ENCODE measurements at places on chromosomes 4 and X.

GRCh38 chr4:25020236-25020635, 10.5 kb downstream of the LGI2 start:
- no peak for DNase-seq

DNA sequence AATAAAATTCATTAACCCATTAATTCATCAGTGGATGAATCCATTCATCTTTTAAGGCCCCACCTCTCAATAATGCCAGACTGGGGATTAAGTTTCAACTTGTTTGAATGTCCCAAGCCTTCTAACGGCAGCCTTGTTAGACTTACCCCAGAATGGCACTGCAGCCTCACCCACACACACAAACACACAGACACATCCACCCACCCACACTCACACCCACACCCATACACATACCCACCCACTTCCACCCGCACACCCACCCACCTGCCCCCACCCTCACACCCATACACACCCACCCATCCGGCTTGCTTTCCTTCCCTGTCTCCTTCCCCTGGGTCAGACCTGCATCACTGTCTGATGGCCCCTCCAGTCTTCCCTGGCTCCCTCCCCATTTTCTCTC, 102.6 kb downstream of the ARHGAP10 start:
- no peak for DNase-seq

DNA sequence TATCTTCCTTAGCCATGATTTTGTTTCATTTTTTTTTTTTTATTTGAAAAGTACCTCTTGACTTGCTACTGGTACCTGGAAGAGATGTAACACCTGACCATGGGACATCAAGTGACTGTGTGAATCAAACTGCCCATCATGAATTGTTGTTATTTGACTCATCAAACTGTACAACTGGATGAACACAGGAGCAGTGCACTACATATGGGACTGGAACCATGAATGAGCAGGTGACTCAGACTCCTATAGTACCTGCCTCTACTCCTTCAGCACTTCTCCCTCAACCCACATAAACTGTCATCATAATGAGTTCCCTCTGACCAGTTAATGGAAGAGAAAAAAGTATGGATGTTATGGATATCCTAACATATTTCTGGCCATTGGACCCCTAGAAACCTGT, 15.9 kb upstream of the UBE2D3 start:
- DNase-seq = no peak

- no peak for DNase-seq
Measured at GRCh38 chrX:149473092-149473491, 32.0 kb downstream of the IDS start.

DNA sequence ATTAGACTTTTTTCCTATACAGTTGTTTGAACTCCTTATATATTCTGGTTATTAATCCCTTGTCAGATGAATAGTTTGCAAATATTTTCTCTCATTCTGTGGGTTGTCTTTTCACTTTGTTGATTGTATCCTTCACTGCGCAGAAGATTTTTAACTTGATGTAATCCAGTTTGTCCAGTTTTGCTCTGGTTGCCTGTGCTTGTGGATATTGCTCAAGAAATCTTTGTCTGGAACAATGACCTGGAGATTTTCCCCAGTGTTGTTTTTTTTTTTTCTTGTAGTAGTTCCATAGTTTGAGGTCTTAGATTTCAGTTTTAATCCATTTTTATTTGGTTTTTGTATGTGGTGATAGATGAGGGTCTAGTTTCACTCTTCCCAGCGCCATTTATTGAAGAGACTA, 289.8 kb upstream of the SPOCK3 start:
- no peak for DNase-seq

- DNase-seq = no peak
Measured at GRCh38 chrX:42602566-42602965, 175.4 kb downstream of the PPP1R2C start.

- DNase-seq = no peak
Measured at GRCh38 chr4:150418757-150419410, 163.1 kb upstream of the MAB21L2 start.

GRCh38 chrX:112867570-112867969, 26.9 kb upstream of the AMOT start:
- DNase-seq = no peak

- no peak for DNase-seq
Measured at GRCh38 chr4:172707622-172708021, 461.0 kb upstream of the GALNT7 start.

DNA sequence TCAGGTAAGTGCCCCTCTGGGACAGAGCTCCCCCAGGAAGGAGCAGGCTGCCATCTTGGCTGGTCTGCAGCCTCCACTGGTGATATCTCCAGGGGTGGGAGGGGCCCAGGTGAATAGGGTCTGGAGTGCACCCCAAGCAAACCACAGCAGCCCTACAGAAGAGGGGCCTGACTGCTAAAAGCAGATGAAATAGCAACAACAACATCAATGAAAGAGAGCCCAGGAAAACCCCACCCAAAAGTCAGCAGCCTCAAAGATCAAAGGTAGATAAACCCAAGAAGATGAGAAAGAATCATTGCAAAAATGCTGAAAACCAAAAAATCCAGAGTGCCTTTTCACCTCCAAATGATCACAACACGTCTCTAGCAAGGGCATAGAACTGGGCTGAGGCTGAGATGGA, 92.5 kb upstream of the PAGE3 start:
- no peak for DNase-seq

DNA sequence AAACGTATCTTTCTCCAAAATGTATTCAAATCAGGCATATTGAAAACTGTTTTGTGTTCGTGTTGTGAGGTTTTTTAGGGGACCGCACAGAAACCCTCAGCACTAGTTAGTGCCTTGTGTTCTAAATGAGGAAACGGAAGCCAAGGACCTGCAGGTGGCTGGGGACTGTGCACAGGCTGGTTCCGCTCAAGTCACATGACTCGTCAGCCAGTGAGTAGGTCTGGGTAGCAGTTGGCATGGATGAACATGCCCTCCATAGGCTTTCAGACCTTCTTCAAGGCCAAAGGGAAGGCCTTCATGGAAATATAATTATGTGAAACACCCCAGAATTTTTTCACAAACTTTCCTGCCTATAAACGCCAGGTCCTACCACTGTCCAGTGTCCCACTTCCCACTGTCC, 1.3 kb upstream of the F11 start:
- no peak for DNase-seq

DNA sequence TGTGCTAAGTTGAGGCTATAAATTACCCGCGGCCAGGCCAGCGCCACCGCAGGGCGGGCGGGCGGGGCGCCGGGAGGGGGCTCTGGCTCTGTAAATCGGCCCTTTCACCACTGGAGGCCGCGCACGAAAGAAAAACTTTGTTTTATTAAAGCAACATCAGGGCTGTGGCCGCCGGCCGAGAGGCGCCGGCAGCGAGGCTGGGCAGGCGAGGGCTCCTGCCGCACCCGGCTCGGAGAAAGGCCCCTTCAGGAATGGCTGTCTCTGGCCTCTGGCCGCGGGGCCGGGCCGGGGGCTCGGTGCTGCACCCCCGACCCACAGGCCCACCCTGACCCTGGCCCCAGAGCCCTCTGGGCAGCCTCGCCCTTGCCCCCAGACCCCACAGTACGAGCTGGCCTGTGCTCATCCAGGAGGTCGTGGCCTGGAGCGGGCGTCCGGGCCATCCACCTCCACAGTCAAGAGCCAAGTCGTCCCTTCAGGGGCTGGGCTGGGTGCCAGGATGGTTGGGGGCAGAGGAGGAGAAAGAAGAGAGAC, 29.5 kb upstream of the FGFR3 start:
- DNase-seq = no peak

DNA sequence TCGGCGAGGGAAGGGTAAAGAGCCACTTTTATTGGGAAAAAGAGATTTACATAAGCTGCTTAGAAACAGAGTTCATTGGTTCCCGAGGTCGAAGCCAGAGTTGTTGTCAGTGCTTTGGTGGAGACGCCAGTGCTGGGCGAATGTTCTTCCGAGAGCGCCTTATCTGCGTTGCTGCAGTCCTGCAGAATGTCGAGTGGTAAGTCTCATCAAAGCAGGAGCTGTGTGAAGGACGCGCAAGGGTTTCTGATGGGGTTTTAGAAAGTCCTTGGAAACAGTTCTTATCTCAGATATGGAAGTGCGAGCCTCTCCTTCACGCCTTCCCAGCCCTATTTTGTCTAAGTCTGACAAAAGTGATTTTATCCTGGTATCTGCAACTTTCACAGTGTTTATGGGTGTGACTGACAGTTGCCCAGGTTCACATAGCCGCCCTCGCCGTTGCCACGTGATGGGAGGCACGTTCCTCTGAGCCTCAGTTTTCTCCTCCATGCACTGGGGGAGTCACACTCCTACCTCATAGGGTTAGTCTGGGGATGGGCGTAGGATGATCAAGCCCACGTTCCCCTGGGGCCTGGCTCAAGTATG, 47.3 kb upstream of the NSG1 start:
- DNase-seq = no peak

- DNase-seq = no peak
Measured at GRCh38 chr4:106114270-106114669, 201.7 kb downstream of the TBCK start.

DNA sequence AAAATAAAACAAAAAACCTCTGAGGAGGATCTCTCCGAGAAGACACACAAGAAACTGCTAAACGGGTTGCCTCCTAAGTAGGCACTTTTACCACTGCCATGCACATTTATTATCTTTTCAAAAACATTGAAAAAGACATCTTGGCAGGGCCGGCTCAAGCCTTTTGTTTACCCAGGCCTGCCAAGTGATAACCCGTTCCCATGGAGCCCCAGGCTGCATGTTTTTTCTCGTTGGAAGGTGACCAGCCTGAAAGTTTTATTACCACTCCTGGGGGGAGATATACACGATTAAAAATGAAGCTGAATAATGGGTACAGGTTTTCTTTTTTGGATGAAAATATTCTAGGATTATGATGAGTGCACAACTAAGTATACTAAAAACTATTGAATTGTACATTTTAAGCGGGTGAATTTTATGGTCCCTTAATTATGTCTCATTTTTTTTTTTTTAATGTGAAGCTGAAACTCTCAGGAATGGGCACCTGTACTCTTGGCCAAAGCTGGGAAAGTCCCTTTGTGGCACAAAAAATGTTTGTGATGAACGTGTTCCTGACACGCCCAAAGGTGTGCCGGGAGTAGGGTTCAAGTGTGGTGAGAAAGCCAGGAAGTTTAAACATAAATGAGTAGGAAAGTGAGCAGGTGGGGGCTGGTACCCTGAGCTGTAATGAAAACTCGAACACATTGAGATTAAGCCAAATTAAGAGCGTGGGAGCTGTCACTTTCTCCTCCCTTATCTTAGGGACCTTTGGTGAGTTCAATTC, 1.5 kb upstream of the MAP7D2 start:
- DNase-seq = no peak

- DNase-seq = peak; percentile 3
Measured at GRCh38 chrX:109732017-109732801, 848 bp downstream of the ACSL4 start.

DNA sequence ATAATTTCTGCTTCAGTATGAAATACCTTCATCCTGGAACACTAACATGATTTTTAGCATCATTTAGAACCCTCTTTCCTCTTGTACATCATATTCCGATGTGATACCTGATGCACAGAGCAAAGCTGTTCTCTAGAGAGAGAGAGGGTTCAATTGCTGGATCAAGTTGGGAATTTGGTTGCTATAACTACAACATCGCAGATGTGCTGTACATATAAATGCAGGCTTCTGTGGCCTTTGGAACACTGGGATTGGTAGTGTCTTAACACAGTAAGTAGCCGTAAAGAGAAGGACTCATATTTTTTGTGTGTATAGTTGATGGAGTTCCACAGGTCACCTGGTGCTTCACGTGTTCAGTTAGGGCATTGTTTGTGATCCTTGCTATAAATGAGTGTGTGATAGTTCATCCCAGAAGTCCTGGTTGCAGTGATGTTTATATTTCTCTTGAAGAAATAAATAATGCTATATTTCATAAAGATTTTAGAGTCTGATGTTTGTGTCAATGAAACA, 119.2 kb downstream of the RAPGEF2 start:
- DNase-seq = no peak

DNA sequence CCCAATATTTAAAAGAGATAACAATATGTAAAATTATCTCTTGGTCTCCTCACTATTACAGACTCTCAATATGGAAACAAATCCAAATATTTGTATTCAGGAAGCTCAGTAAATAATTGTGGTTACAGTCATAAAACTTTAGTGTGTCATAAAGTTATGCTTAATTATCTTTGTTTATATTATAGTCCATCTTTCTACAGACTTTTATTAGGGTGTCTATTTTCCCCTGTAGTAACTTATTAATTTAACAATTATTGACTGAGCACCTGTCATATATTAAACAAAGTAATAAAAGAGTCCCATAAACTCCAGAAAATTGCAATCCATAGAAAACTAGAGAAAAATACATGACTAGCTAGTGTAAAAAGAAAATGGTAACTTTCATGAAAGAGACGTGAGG, 61.6 kb upstream of the GPM6A start:
- DNase-seq = no peak

GRCh38 chrX:136417806-136418205, 69.9 kb upstream of the BRS3 start:
- no peak for DNase-seq

GRCh38 chr4:46392421-46392820, 2.5 kb upstream of the GABRA2 start:
- DNase-seq = no peak

GRCh38 chrX:680062-680461, 49.5 kb downstream of the SHOX start:
- no peak for DNase-seq

GRCh38 chr4:38904090-38904666, 36.6 kb downstream of the FAM114A1 start:
- no peak for DNase-seq

GRCh38 chrX:111519215-111519614, 7.8 kb downstream of the SERTM2 start:
- no peak for DNase-seq

DNA sequence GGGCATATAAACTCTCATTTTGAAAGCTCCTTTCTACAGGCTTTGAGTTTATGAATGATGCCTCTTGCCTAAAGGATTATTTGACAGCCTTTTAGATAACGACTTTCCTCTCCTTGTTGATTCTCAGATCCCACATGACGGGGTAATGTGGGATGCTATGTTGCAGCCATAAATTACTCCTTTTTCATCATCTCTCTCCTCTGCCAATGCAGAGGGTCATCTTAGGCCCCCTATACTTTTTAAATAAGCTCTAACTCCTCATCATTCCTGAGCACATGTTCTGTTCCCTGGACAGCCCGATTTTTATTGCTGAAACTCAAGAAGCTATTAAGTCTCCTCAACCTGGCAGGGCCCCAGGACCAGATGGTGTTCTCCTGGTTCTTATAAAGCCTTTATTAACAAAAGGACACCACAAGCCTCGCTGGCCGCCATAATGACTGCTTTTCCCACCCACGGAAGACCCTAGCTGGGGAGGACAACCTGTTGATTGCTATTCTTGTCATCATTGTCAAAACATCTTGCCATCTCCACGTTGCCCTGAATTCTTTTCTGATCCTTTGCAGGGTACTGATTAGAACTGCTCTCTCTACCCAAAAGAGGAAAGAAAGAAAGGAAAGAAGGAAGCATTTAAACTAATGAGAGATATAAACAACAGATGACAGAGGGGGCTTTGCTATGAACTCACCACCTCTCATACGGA, 150.7 kb downstream of the DHX15 start:
- no peak for DNase-seq

GRCh38 chr4:125388613-125389012, 73.9 kb downstream of the FAT4 start:
- no peak for DNase-seq

- DNase-seq = no peak
Measured at GRCh38 chr4:1883583-1883982, 12.4 kb downstream of the NSD2 start.
